Activated CD8-positive, alpha-beta memory T cell treated with anti-CD3 and anti-CD28 coated beads for 1 hour (primary cell): ENCODE measurements at places on chromosomes 3 and 15.

GRCh38 chr3:123419850-123420297, 29.0 kb downstream of the ADCY5 start:
- DNase-seq, result no peak

GRCh38 chr3:69900331-69900730, 99.2 kb upstream of the SAMMSON start:
- DNase-seq, result no peak

DNA sequence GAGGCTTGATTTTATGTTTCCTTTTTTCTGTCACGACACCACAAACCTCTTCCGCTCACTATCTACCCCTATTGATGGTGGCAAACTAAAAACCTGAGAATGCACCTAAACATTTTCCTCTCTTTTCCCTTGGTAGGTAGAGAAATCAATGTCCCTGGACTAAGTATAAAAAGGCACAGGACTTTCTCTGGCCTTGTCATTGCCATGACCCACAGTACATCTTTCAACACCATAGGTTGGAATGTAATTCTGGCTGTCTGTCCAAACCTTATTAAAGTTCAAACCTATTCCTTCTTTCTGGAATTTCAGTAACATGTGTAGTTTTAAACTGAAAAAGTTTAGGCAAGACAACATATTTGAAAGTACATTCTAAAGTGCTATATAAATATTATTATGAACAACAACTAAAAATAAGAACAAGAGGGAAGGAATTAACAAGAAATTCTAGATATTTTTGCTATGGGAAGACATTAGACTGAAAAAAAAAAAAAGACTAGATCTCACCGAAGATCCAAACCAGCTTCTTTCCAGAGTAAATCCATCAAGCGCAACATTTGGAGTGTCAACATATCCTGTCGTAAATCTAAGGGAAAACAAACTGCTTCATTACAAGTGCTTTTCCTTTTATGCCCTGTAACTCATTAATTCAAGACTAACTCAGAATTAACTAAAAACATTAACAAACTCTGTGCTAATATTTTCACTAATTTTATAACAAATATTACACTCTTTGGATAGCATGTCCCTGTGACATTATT, 73.1 kb downstream of the FAIM start:
- no peak for DNase-seq

DNA sequence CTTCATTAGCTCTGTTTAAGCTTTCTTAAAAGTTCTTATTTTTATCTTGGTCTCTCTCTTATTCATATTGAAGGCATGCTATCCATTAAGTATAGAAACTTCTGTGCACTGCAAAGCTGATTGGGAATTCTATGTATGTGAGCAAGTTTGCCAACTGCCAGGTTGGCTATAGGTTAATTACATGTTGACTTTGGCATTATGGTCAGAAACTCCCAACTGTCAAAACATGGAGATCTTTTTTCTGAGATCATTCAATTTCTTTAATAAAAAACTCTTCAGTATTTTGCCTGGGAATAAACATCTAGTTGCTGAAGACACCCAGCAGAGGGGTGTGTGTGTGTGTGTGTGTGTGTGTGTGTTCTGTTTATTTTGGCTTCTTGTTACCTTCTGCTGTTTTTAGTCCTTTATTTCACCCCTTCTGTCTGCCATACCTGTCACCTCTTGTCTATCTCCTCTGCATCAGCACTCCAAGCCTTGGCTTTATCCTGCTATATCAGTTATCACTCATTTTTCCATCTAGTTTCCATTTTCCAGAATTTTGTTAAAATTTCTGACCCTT, 1.3 kb upstream of the ARL14 start:
- DNase-seq, result no peak

DNA sequence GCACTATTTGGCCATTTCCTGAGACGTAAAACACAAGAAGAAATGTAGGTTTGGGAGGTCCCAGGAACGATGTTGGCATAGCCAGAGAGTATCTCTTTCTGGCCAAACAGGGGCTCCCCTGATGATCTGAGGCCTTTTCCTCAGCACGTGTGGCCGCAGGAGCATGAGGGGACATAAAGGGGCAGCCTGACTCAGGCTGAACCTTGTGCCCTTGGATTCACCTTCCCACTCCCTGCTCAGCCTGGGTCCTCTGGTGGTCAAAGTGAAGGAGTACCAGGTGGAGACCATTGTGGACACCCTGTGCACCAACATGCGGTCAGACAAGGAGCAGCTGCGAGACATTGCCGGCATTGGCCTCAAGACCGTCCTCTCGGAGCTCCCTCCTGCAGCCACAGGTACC, 10.6 kb downstream of the CAND2 start:
- DNase-seq, result no peak

- no peak for DNase-seq
Observed at GRCh38 chr3:197349368-197349767, 51.0 kb upstream of the DLG1 start.

GRCh38 chr3:57980416-57980815, 27.8 kb upstream of the FLNB start:
- no peak for DNase-seq

DNA sequence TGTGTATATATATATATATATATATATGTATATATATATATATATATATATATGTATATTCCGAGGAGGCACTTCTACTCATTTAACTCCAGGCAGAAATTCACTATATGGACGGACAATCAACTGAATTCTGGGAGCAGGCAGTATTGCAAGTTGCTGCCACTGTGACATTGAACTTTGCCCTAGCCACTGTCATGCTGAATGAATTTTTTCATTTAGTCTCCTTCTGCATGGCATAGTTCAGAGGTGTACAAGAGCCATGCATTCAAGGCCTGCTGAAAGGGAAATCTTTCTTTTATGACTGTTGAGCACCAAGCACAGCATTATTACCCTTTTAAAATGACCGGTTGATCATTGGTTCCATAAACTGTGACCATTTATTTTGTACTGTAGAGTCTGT, 176.2 kb upstream of the THRB start:
- DNase-seq, result no peak

DNA sequence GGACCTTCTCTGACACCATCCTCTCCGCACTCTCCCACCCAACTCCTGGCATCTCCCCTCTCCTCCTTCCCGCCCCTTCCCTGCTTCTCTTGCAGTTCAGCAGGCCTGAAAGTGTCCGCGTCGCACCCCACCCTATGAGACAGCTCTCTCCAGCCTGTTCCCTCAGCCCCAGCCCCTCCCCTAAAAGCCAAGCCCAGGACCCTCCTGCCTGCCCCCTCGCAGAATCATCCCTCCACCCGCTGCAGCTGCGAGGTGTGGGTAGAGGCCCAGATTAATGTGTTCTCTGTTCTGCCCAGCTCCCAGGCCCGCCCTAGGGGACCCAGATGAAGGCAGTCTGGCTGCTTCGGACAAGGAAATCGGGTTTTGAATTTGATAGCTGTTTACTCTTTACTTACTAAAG, 410 bp downstream of the PRR23E start:
- no peak for DNase-seq

- DNase-seq, result no peak
Observed at GRCh38 chr3:99482191-99482590, 156.2 kb upstream of the COL8A1 start.

DNA sequence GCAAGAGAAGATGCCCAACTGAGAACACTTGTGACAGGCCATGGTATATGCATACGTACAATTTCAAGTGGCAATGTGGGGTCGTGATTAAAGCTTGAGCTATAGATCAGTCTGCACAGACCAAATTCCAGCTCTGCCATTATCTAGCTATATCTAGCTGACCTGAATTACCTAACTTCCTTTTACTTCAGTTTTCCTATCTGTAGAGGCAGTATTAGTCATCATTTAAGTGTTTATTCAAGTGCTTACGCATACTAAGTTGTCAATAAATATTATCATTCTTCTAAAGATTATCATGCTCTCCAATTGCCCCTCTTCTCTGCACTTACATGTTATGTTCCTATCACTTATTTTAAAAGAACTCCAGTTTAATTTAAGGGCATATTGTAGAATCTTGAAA, 87.9 kb downstream of the ARPP21 start:
- no peak for DNase-seq

DNA sequence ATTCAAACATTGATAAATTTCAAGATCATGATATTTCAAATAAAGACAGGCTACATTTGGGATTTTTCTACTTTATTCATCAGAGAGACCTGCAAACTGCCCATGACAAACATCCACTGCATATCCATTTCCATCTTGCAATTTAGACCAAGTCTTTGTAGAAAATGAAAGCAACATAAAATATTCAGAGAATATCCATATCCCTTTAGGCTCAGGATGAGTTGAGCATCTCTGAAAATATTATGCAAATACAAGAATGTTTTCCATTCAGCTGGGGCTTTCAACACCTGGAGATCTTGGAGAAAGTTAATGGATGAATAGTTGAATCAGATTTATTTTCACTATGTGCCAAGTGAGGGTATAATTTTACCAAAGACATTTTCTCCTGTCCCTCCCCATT, 103.4 kb downstream of the TUSC7 start:
- no peak for DNase-seq

- DNase-seq, result no peak
Observed at GRCh38 chr3:79314962-79315361, 452.8 kb downstream of the ROBO1 start.

DNA sequence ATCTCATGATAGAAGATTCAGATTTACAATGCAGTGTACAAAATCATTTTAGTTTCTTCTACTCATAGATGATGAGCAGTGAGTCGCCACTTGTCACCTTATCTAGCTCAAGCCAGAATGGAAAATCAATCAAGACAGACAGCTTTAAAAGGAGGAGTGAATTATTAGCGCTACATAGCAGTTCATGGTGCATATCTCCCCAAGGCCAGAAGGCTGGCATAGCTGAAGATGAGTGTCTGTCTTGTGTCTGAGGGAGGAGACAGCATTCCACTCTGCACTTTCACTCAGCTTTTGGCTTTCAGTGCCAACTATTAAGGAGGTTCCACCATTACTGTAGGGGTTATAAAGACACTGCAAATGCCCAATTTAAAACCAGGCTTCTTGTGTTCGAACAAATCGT, 804.1 kb upstream of the LMCD1 start:
- DNase-seq, result no peak

- no peak for DNase-seq
Observed at GRCh38 chr15:95615436-95615835, 715.1 kb upstream of the NR2F2 start.

- no peak for DNase-seq
Observed at GRCh38 chr3:86175051-86175536, 815.9 kb downstream of the VGLL3 start.

GRCh38 chr15:63291507-63291906, 14.1 kb downstream of the APH1B start:
- no peak for DNase-seq

DNA sequence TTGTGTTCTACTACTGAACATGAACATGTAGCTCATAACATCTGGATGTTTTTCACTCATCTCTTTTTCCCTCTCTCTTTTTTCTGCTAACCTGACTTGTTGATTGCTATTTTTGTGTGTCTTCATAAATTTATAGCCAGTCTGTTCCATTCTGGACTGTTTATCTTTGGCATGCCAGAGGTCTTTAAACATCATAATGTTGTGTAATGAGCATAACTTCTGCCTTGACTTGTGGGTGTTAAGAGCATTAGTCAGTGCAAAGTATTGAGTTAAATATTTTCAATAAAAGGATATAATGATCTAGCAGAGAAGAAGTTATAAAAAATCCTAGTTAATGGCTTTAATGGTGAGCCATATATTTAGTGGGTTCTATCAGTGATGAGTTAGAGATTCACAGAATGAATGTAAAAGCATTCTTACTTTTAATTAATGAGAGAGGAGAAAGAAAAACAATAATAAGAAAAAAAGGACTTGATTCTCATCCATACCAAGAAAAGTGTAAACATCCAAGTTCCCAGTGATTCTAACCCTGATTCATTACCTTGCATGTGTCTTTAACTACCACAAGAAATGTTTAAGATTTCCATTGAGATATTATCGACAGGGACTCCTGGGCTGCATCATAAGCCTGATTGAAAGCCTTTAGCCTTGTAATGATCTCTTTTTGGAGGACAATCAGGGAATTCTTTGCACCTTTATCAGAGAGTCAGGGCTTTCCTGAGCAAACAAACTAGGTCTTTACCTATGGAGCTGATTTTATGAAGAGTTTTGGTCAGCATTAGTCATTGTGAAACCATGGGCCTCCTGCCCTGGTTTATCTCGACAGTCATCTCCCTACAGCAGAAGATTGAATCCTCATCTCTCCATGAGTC, 22.9 kb downstream of the MITF start:
- no peak for DNase-seq

- DNase-seq, result no peak
Observed at GRCh38 chr3:100440895-100441294, 39.6 kb downstream of the LNP1 start.

DNA sequence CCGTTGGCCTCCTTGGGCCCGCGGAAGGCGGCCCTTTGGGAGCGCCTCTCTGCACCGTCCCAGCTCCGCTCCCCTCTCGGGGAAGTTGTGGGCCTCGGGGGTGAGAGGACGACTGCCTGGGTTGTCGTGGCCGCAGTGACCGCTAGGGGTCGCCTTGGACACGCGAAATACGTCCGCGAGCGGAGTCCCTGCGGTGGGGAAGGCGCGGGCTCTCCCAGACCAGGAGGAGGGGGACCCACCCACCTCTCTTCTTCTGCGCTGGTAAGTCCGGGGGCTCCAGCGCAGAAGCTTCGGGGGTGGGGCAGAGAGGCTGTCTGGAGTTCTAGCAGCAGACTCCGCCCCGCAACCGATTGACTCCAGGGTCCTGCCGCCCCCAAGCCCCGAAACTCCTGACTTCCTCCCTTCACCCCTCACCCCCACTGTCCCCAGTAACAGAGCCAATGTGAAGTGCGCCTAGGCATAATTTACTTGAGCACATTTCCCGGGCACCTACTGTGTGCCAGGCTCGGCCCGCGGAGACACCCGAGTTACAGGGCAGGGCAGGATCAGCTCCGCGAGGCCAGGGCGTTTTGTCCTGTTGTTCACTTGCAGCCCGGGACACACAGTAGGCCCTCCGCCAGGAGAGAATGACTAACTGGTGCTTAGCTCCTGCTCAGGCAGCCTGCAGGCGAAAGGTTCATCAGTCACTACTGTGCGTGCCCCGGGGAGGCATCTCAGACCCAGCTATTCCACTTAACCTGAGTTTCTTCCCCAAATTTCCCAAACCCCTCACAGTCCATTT, 32.8 kb downstream of the DNASE1L3 start:
- peak; percentile 74 for DNase-seq

- DNase-seq, result no peak
Observed at GRCh38 chr3:71578054-71578751, 5.3 kb downstream of the FOXP1 start.

GRCh38 chr3:25386686-25387255, 41.3 kb upstream of the RARB start:
- no peak for DNase-seq

- DNase-seq, result no peak
Observed at GRCh38 chr15:87712211-87712610, 544.3 kb downstream of the NTRK3 start.

GRCh38 chr3:2024713-2025112, 74.0 kb upstream of the CNTN4 start:
- no peak for DNase-seq

DNA sequence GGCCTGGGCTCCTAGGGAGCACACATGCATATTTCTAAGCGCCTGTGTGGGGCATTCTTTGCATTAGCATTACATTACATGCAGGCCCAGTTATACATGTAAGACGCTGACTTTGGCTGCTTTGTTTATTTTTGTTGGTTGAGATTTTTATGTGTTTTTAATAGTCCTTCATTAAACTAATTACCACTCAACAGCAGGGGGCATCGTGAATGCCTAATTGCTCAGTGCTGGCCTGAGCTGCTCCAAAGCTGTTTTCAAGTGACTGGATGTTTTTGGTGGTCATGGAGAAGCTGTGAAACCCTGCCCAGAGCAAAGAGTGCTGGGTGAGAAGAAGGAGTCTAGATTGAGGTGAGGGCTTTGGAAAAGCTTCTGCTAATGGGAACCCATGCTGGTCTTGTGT, 41.5 kb downstream of the GPD1L start:
- DNase-seq, result no peak
